CD8-positive, alpha-beta memory T cell (primary cell): ENCODE measurements at places on chromosomes 2 and 18.

- no peak overlapping the region for H3K27ac ChIP-seq
- H3K4me3 ChIP-seq = no peak overlapping the region
- no peak for DNase-seq
- H3K4me1 ChIP-seq = no peaks in the 10 kb centered on the region
- no peaks in the 10 kb centered on the region for H3K36me3 ChIP-seq
Measured at GRCh38 chr18:59387687-59388565, 28.9 kb upstream of the LMAN1 start.

GRCh38 chr18:39211461-39211860, 1645.9 kb upstream of the CELF4 start:
- no peaks in the 10 kb centered on the region for H3K36me3 ChIP-seq
- H3K4me1 ChIP-seq = no peaks in the 10 kb centered on the region
- H3K27ac ChIP-seq = no peak overlapping the region
- DNase-seq = no peak
- no peak overlapping the region for H3K4me3 ChIP-seq
- no peaks in the 10 kb centered on the region for H3K27me3 ChIP-seq

DNA sequence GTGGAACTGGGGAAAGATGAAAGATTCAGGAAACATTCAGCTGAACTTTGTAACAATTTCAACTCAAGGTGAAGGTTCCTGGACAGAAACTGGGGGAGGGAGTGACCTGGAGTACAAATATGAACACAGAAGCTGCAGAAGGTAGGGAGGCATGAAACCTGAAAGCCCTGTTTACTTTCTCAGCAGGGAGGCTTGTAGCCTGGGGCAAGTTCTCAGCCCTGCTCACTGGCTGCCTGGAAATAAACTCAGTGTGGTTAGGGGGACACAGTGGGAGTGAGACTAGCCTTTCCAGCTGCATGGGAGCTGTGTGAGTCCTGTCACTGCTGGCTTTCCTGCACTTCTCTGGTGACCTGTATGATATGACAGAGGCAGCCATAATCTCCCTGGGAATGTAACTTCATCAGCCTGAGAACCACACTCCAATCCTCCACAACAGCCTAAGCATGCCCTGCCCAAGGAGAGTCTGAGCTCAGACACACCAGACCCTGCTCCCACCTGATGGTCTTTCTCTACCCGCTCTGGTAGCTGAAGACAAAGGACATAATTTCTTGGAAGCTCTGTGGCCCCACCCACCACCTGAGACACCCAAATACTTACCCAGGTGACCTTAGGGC, 77.0 kb downstream of the ZSWIM2 start:
- H3K27ac ChIP-seq = no peak overlapping the region
- no peak overlapping the region for H3K4me3 ChIP-seq
- H3K27me3 ChIP-seq = no peaks in the 10 kb centered on the region
- DNase-seq = no peak
- H3K4me1 ChIP-seq = no peaks in the 10 kb centered on the region
- no peaks in the 10 kb centered on the region for H3K36me3 ChIP-seq

DNA sequence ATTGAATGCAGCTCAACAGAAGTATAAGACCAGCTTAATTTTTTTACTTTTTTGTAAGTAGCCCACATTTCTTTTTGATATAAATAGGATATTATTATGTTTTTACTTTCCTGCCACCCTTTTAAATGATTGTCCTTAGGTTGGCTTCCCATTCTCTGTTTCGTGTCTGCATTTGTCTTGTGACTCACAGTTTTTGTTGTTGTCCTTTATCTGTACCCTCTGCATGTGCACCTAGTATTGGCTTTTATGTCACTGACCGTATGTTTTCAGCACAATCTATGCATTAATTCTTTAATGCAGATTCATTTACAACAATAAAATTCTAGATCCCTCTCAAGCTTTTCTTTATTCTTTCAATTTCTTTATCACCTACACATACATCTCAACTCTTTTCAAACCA, 474.2 kb upstream of the FANCL start:
- no peaks in the 10 kb centered on the region for H3K4me1 ChIP-seq
- no peak overlapping the region for H3K4me3 ChIP-seq
- H3K36me3 ChIP-seq = no peaks in the 10 kb centered on the region
- DNase-seq = no peak
- H3K27me3 ChIP-seq = no peaks in the 10 kb centered on the region

- DNase-seq = no peak
- H3K4me3 ChIP-seq = no peak overlapping the region
- no peaks in the 10 kb centered on the region for H3K4me1 ChIP-seq
- no peak overlapping the region for H3K27ac ChIP-seq
Measured at GRCh38 chr18:10482985-10483949, 28.8 kb downstream of the APCDD1 start.

DNA sequence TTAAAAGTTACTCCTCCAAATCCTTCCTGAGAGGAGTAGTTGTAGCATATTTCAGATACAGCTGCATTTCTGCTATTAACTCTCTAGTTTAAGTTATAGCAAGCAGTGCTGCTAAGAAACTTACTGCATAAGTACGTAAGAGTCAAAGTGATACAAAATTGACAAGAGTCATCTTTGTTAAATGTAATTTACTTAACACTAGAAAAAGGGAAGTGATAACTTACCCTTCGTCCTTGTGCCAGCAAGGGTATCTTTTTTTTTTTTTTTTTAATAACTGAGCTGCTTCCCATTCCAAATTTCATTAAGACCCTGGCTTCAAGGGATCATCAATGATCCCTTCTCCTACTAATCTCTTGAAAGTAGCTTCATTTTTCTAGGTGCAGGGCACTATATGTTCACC, 493.0 kb downstream of the PLCL1 start:
- H3K27me3 ChIP-seq = no peaks in the 10 kb centered on the region
- no peak overlapping the region for H3K27ac ChIP-seq
- no peak overlapping the region for H3K4me3 ChIP-seq
- no peaks in the 10 kb centered on the region for H3K4me1 ChIP-seq
- no peak for DNase-seq
- H3K36me3 ChIP-seq = no peaks in the 10 kb centered on the region

- no peak overlapping the region for H3K4me3 ChIP-seq
- peaks cover 14% of the 10 kb centered on the region for H3K36me3 ChIP-seq
- peaks cover 29% of the 10 kb centered on the region for H3K4me1 ChIP-seq
- no peak for DNase-seq
Measured at GRCh38 chr2:37201208-37201607, 4.9 kb downstream of the CEBPZOS start.

GRCh38 chr18:56962322-56962721, 184.6 kb upstream of the BOD1L2 start:
- H3K27me3 ChIP-seq = no peaks in the 10 kb centered on the region
- no peaks in the 10 kb centered on the region for H3K4me1 ChIP-seq
- H3K27ac ChIP-seq = no peak overlapping the region
- H3K4me3 ChIP-seq = no peak overlapping the region
- no peaks in the 10 kb centered on the region for H3K36me3 ChIP-seq

GRCh38 chr2:127546797-127547196, 11.3 kb downstream of the MYO7B start:
- no peaks in the 10 kb centered on the region for H3K4me1 ChIP-seq
- H3K27me3 ChIP-seq = no peaks in the 10 kb centered on the region
- no peak overlapping the region for H3K4me3 ChIP-seq
- H3K36me3 ChIP-seq = no peaks in the 10 kb centered on the region
- no peak overlapping the region for H3K27ac ChIP-seq

DNA sequence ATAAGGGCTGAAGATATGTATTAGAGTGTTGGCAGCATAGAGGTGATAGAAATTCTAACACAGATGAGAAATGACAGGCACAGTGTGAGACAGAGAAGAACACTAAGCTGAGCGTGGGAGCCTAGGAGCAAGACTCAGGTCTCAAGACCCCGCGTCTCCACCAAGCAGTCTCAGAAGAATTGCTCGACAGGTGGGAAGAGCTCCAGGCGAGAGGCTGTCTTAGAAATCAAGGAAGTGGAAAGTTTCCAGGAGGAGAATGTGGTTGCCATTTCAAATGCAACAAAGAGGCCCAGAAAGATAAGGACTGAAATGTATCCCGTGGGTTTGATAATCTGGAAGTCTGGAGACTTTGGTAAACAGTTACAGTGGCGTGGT, 31.5 kb upstream of the CAB39 start:
- H3K27ac ChIP-seq = no peak overlapping the region
- H3K4me3 ChIP-seq = no peak overlapping the region
- DNase-seq = no peak
- peaks cover 9% of the 10 kb centered on the region for H3K4me1 ChIP-seq

DNA sequence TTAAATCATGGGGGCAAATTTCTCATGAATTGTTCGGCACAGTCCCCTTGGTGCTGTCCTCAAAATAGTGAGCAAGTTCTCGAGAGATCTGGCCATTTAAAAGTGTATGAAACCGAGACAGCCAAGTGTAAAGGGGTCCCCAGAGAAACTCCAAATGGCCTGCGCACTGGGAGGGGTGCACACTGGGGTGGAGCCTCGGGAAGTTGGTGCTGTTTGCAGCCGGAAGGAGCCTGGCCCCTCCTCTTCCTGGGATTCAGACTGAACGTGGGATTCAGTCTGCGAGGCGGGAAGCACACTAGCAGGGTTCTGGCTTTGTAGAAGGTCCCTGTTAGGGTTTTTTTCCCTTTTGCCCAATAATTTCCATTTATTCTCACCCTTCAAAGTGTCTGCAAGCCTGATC, 48.8 kb downstream of the RABL2A start:
- H3K27ac ChIP-seq = no peak overlapping the region
- H3K36me3 ChIP-seq = no peaks in the 10 kb centered on the region
- H3K4me1 ChIP-seq = no peaks in the 10 kb centered on the region
- H3K4me3 ChIP-seq = no peak overlapping the region

- peaks cover 39% of the 10 kb centered on the region for H3K4me1 ChIP-seq
- H3K27me3 ChIP-seq = no peaks in the 10 kb centered on the region
- peaks cover 10% of the 10 kb centered on the region for H3K36me3 ChIP-seq
- H3K27ac ChIP-seq = peak overlapping the region; percentile 90
- H3K4me3 ChIP-seq = peak overlapping the region; percentile 42
Measured at GRCh38 chr2:9473985-9474360, 378 bp upstream of the IAH1 start.

- no peak for DNase-seq
- H3K27me3 ChIP-seq = no peaks in the 10 kb centered on the region
- H3K4me3 ChIP-seq = no peak overlapping the region
- no peaks in the 10 kb centered on the region for H3K36me3 ChIP-seq
- no peak overlapping the region for H3K27ac ChIP-seq
Measured at GRCh38 chr2:166612214-166612613, 118.2 kb upstream of the SCN7A start.

DNA sequence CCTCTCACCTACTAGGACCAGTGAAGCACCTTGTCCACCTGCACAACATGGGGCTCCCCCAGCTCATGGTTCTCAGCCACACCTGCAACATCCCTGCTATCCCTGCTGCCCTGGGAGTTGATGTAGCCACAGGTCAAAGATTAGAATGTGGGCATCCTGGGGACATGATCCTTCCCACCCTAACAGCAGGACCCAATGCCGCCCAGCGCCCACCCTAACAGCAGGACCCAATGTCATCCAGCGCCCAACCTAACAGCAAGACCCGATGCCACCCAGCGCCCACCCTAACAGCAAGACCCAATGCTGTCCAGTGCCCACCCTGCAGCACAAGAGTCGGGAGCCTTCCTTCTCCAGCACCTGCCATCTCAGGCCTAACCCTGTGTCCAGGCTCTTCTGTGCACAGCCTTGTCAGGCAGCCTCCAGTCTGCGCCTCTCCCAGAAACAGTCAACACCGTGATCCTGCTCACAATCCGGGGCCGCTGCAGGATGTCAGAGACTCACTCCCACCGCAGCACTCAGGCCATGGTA, 237.3 kb upstream of the SALL3 start:
- no peak overlapping the region for H3K4me3 ChIP-seq
- H3K4me1 ChIP-seq = no peaks in the 10 kb centered on the region
- H3K27ac ChIP-seq = no peak overlapping the region
- DNase-seq = no peak

DNA sequence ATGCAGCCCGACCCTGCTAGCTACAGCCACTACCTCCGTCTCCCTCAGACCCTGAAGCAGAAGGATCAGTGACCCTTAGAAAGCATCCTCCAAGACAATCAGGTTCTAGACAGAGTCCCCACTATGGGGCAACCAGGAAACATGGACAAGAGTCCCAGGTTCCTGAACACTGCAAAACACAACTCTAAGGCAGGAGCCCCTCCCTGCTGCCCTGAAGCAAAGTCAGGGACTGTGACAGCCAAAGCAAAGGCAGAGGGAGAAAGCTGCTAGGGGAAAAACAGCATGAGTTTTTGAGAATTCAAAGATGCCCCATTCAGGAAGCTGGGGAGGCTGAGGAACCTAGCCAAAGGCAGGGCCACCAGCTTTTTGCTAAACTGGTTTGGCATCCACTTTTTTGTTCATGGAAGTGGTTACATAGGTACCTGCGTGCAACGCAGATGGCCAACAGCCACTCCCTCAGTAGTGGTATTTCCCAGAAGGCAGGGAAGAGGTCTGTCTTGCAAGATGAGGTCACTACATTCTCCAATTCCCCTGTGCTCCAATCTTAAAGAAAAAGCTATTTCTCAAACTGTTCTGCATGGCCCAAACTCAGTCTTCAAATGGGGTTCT, 33.2 kb downstream of the MYO5B start:
- no peaks in the 10 kb centered on the region for H3K4me1 ChIP-seq
- H3K27ac ChIP-seq = no peak overlapping the region
- no peak overlapping the region for H3K4me3 ChIP-seq

DNA sequence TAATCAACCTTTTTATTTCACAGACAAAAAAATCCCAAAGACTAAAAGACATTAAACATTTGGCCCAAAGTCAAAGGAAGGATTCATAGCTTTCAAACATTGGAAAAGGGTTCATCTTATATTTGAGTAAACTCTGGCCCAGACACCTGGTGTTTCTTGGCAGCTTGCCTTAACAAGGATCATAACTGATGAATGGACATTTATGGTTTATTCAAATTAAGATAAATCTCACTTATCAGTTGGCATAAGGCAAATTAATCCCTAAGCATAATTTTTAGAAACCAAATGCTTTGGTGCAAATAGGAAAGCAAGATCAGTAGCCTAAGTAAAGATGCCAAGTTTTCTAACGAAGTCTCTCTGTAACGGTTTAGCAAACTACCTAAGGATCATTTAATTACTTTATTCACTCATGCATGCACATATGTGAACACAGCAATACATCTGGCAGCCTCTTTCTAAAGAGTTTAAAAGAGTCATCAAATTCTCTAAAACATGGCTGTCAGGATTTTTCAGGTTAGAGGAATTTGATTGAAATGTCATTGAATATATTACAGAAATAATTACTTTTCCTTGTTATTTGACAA, 323.4 kb upstream of the RBMS1 start:
- no peak overlapping the region for H3K4me3 ChIP-seq
- no peaks in the 10 kb centered on the region for H3K27me3 ChIP-seq
- H3K27ac ChIP-seq = no peak overlapping the region
- no peaks in the 10 kb centered on the region for H3K36me3 ChIP-seq
- DNase-seq = no peak
